ENCODE measurements at places on chromosomes 6 and 20.

- peak; percentile 57 for DNase-seq
Observed at GRCh38 chr20:2006452-2007361, 12.8 kb upstream of the PDYN start.

- DNase-seq, result no peak
Observed at GRCh38 chr20:6044115-6044514, 9.7 kb downstream of the LRRN4 start.

GRCh38 chr6:43673444-43674084, 14.0 kb downstream of the MRPS18A start:
- DNase-seq, result peak; percentile 84

- peak; percentile 71 for DNase-seq
Observed at GRCh38 chr20:24492031-24492607, 22.7 kb downstream of the SYNDIG1 start.

- DNase-seq, result peak; percentile 72
Observed at GRCh38 chr6:134253681-134254080, 64.2 kb downstream of the SGK1 start.

- DNase-seq, result no peak
Observed at GRCh38 chr6:73624896-73625295, 28.9 kb downstream of the SLC17A5 start.

GRCh38 chr6:55562318-55562717, 16.7 kb downstream of the HMGCLL1 start:
- DNase-seq, result no peak

Measured in G401 (cell line).